ENCODE measurements at places on chromosomes 6 and 20.

DNA sequence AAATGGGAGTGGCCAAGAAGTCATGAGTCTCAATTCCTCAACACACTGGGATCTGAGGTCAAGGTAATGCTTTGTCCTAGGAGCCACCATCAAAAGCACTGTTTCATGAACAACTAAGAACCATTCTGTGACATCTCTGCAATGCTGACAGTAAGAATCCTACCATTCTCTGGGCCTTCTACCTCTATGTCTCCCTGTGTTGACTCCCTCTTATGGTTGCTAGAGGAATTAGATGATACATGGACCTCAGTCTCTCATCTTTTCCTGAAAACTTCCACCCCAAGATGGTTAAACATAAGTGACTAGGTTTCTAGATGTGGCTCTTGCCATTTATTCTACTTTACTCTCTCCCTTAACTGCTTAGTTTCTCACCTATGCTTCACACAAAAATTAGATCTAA, 9.1 kb downstream of the MTRF1L start:
- DNase-seq, result no peak

- DNase-seq, result no peak
Measured at GRCh38 chr20:54517241-54517975, 42.0 kb downstream of the DOK5 start.

- DNase-seq, result no peak
Measured at GRCh38 chr6:43763812-43764522, 6.0 kb upstream of the VEGFA start.

- no peak for DNase-seq
Measured at GRCh38 chr6:36613200-36613995, 19.2 kb downstream of the SRSF3 start.

DNA sequence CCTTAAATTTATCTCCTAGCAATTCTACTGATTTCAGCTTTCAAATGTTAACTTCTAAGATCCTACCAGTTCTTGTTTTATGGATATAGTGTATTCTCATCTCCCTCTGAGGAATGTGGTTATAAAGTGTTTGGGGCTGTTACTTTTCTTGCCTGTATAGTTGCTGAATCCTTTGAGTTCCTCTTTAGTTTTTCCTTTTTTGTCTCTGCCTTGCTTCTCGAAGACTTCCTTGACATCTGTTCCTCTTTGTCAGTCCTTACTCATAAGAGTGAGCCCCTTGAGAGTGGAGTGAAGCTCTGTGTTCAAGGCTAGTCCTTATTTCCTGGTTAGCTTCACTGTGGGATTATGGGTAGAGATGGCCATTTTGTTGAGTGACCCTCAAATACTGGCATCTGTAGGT, 84.6 kb downstream of the ELOVL4 start:
- no peak for DNase-seq

DNA sequence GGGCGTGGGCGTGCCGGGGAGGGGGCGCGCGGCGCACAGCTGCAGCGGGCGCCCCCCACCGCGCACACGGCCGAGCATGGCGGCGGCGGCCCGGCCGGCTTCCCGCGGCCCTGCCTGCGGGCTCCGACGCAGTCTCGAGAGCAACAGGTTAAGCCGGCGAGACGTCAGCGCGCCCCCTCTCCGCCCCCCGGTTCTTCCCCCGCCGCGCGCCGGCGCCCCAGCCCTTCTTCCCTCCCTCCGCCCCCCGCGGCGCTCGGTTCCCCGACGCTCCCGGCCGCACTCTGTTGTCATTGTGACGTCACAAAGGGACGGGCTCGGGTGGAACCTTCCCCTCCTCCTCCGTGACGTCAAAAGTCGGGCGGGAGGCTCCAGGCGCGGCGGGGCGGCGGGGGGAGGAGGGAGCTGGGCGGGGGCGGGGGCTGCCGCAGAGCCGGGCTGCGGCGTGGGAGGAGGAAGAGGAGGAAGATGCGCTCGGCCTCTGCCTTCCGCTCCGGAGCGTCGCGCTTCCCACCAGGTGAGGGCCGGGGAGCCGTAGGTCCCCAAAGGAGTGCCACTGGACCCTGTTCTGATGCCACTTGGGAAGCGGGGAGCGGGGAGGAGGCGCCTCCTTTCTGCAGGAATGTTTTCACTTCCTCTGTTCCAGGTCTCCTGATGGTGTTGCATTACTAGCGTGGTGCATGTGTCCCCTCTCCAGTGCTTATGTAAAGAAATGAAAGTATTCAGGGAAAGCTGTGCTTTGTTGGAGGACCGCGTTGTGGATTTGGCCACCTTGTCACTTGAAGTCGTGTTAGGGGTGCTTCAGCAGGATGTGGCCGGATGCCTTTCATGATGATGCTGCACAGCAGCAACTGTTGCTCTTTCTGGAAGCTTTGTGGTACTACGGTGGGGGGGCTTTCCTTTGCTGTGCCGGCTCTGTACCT, 2.8 kb downstream of the JARID2 start:
- DNase-seq, result peak; percentile 88

GRCh38 chr6:5778317-5778857, 228.3 kb downstream of the NRN1 start:
- no peak for DNase-seq

DNA sequence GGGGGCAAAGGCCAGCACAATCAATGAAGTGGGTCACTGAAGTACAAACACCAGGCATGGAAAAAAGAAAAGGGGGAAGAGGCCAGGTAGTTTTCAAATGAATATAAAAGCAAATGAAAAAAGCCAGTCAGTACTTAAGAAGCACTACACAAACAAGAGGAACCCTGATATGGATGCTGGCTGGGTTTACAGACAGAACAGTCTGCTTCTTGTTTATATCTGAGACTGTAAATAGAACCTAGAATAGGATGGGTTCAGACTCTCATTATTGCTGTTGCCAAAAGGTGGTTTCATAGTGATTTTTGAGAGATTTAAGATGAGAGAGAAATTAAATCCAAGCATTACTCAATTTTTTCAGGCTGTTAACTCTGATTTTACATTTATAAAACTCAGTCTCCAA, 24.1 kb downstream of the USP45 start:
- DNase-seq, result no peak

DNA sequence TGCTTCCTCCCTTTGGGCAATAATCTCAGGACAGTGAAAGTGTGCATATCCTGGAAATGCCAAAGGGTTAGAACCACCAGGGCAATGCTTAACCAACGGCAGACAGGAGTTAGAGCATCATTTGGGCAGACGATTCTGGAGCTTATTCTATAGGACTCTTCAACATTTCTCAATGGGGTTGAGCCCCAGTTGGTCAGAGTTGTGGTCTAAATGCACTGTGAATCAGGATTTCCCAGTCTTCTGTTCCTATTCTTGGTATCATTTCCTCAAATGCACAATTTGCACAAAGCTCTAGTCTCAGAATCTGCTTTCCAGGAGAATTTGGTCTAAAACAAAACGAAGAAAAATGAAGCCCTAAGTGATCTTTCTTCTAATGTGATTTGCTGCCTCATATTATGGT, 389.6 kb upstream of the JAG1 start:
- DNase-seq, result no peak

DNA sequence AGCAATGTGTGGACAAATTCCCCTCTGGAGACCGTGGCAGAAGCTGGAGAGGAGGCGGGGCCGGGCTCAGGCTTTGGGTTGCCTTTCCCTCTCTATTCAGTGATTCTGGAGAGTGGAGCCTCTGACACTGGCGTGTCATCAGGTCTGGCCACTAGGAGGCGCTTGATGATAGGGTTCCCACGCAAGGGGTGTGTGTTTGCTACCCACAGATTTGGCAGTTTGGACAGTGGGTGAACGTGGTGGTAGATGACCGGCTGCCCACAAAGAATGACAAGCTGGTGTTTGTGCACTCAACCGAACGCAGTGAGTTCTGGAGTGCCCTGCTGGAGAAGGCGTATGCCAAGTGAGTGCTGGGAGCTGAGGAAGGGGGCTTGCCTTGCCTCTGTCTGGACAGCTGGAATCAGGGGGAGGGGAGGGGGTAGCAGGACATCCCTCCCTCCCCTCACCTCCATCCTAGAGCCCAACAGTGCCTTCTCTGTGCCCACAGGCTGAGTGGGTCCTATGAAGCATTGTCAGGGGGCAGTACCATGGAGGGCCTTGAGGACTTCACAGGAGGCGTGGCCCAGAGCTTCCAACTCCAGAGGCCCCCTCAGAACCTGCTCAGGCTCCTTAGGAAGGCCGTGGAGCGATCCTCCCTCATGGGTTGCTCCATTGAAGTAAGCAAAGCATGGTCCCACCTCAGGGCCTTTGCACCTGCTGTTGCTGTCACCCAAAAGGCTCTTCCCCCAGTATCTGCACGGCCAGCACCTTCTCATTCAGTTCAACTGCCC, 14.3 kb downstream of the CAPN11 start:
- peak; percentile 74 for DNase-seq

- no peak for DNase-seq
Measured at GRCh38 chr6:3326184-3326971, 67.6 kb downstream of the PSMG4 start.

DNA sequence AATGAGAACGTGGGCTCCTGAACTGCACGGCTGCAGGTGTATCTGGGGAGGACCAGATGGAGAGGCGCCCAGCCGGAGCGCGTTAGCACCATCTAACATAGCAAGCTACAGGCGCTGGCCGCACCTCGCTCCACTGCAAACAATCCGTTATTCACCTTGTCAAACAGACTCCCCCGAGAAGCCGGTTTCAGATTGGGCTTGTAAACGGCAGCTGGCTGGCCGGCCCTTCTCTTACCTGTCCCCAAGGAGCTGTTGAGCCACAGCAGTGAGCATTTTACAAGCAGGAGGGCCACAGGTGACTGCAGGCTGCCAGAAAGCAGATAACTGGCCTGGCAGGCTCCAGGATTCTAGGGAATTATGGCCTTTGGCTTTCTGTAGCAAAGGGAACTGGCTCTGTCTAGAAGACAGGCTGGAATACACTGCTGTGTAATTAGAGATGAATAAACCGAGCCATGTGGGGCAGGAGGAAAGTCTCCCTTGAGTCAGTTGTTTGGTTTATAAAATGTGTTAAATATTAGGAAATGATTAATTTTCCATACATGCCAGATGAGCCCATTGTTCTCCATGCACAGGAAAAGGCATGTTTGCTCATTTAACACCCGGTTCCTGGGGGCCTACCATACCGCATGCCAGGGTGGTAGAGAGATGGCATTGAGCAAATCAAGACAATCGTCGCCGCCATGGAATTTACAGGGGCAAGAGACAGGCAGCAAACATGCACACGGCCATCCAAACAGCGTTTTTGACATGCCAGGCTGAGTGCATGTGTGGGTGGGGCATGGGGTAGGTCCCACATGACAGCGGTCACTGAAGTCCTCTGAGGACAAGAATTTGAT, 159.3 kb downstream of the NFATC2 start:
- DNase-seq, result no peak

GRCh38 chr20:1947535-1947846, 46.4 kb downstream of the PDYN start:
- no peak for DNase-seq

DNA sequence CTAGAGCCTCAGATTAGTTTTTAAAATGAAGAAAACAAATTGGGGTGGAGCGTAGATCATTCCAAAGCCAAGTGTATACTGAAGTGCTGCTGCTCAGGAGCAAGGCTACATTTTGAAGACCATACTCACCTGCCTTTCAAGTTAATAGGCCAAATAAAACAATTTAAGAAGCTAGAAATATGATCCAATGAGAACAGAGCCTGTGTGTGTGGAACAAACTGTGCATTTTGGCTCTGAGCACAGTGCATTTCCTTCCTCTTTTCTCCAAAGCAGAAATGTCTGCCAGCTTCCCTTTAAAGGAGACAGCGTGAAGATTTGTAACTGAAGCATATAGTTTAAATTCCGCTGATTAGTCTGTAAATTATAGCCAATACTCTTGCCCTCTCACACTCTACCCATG, 3.2 kb upstream of the IFNGR1 start:
- no peak for DNase-seq

DNA sequence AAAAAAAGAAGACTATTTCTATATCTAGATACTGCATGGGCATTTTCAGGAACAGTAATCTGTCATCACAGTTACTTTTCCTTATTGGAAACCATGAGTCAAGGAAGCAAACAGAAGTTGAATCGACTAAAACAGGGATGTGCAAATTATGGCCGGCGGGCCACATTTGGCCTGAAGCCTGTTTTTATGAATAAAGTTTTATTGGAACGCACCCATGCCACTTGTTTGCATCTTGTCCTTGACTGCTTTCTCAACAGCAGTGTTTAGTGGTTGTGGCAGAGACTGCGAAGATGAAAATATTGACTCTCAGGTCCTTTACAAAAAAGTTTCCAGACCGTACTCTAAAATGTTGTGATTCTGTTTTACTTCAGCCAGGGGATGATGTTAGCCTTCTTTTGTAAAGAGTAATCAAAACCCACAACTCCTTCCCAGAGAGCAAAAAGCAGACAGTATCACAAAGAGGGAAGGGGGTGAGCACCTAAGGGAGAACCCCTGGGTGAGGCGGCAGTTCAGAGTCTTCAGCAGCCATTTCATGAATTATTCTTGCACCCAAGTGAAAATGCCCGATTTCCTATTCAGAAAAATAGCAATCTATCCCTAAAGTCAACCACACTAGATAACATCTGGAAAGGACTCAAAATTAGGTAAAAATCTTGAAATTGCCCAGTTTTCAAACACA, 190.4 kb downstream of the MYLK4 start:
- DNase-seq, result no peak

DNA sequence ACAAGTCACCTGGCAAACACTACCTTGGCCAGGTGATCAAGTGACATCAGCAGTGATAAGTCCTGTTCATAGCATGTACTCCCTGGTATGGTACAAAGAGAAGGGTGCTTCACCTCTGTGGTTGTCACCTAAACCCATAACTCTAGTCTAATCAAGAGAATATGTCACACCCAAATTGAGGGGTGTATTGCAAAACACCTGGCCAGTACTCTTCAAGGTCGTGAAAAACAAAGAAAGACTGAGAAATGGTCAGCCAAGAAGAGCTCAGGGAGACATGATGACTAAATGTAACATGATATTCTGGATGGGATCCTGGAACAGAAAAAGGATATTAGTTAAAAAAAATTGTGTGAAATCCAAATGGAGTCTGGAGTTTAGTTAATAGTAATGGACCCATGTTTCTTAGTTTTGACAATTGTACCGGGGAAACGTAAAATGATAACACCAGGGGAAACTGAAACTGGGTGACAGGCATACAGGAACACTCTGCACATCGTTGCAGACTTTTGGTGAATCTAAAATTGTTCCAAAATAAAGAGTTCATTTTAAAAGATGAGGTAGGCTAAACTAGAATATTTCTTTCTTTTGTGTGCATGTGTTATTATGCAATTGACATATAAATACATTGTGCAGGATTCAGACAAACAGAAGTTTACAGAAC, 262.0 kb downstream of the CDC5L start:
- DNase-seq, result no peak

DNA sequence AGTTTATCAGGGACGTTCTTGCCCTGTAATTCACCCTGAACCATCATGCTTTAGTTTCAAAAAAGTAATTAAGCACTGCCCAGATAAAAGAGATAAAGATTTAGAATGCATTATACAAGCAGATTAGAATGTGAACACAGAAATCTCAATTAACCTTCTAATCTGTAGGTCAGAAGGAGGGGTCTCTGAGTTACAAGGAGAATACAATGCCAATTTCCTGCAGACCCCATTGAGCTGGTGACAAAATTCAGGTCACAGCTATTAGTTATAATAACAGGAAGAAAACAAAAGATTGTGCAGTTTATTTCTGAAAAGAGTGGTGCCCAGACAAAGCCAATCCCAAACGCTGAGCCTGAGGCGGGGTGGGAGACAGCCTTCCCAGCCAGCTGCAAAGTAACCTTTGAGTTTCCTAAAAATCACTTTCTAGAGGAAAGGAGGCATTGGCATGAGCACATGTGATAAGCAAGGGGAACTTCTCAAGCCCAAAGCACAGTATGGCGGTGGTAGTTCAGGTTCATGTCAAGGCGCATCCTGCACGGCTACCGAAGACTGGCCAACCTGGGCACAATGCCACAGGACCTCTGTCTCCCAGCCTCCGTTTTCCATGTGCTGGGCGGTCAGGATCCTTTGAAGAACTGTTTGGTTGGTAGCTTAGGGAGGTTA, 192.5 kb downstream of the TTLL2 start:
- no peak for DNase-seq

- no peak for DNase-seq
Measured at GRCh38 chr6:7171119-7171518, 63.4 kb downstream of the RREB1 start.
